Nucleus accumbens (tissue), 56 donors: ENCODE measurements at places on chromosomes 2 and 18.

DNA sequence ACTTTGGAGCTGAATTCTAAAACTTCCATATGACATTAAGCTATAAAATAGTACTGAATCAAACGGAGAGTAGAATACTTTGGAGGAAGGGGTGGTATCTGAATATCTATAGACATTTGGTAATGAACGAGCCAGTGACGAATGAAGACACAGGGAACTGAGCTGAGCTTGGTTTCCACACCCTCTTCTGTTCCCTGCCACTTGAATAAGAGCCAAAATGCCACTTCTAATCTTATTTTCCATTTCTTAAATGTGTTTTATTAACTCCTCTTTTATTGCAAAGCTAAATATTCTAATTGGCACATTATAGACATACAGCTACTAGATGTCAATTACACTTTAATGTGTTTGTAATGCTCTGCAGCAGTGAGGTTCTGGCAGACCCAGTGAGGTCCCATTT lies 76.1 kb downstream of the AFF3 start:
- no peak for DNase-seq

DNA sequence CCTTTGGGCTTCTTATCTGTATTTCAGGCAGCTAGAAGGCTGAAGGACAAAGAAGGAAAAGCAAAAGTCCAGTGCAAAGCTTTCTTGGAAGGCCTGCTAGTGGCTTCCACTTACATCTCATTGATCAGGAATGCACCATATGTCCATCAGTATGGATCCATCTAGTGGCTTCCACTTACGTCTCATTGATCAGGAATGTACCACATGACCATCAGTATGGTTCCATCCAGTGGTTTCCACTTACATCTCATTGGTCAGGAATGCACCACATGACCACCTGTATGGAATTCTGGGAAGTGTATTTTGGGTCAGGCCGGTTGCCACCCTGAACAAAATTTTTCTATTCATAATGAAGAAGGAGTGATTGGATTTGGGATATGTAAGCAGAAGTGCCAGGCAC lies 70.6 kb downstream of the LYPD6 start:
- no peak for DNase-seq

DNA sequence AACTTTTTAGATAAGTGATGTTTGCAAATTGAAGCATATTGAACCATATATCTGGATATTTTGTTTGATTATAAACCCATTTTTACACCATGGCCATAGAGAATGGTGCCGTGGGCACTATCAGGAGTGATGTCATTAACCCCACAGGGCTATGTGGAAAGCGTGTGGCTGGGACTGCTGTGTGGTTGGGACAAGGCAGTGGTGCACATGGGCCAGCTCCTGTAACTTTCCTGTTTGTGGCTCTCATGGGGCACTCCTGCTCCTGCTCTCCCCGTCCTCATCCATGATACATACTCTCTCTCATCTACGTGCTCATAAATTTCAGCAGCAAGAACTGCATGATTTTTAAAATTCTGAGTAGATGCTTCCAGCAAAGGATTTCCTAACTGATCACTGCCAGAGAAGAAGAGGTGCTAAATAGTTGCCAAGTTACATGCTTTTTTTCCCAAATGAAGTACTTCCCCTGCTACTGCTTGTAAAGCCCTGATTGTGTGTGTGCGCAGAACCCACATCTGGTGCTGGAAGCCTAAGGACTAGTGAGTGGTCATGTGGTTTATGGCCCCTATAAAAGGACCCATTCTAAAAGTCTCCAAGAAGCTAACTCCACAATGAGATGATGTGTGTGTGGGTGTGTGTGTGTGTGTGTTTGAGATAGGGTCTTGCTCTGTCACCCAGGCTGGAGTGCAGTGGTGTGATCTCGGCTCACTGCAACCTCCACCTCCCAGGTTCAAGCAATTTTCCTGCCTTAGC lies 240.8 kb downstream of the NEDD4L start:
- DNase-seq = no peak

DNA sequence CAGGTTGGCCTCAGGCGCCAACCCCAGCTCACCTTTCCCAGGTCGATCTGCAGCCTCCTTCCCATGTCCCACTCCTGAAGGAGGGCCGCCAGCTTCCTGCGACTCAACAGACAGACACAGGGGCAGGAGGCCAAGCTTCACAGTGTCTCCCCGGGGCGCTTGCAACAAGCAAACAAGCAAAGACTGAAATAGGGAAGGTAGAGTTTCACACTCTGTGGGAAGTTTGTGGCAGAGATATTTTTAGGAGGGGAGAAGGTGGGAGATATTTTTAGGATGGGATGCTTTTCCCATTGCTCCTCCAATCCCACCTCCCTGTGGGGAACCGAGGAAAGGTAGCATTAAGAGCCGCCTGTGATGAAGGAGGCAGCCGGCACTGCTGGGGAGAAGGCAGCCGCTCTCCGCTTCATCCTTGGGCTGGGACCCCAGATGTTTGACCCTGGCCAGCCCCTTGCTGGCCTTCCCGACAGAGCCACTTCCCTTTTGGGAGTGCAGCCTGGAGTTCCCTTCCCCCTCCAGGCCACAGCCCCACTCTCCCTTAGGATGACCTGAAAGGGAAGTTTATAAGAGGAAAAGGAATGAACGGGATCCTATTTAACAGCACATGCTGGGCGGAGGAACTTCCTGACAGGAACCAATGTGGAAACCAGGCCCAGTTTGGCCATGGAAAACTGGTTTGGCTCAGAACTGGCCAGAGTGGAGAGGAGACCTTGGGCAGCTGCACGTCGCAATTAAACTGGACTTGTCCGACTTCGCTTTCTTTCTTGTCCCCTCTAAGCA lies 142.2 kb upstream of the SMAD2 start:
- DNase-seq = no peak

GRCh38 chr2:156046900-156047299 lies 285.6 kb downstream of the NR4A2 start:
- DNase-seq = no peak

DNA sequence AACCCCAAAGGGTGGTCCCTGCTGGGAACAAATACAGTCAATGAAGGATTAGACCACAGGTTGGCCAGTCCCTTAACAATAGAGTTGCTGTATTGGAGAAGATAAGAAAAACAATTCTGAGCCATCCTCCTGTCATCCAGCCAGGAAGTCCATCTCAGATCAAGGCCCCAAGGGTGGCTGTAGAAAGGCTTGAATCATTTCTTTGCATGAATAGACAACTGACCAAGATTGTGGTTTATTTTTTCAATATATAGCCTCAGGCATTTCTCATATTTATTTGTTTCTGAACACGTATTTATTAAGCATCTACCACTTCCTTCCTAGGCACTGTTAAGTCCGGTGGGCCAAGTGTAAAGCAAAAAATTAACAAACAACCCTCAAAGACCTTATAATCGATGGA lies 274.4 kb upstream of the SLC14A2 start:
- no peak for DNase-seq

DNA sequence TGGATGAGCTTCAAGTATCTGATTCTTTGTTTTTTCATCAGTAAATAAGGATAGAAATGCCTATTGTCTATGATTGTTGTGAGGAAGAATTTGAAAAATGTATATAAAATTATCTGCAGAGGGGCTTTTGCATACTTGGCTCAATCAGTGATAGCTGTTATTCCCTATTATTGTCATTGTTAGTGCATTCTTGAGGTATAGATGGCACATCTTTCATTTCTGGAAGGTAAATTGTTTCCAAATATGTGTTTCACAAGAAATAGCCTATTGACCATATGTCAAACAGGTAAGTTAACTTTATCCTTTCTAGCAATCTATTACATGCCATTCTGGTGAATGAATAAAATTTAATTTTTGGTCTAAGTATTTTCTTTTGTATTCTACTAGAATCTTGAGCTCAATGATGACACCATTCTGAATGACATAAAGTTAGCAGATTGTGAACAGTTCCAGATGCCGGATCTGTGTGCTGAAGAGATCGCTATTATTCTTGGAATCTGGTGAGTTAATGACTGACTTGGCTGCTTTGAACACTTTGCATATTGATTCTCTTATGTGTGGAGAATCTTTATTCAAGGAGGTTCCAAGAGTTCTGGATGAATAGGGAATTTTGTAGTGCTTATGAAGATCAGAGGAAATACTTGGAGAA lies 44.2 kb downstream of the TTC27 start:
- no peak for DNase-seq

GRCh38 chr2:39704540-39704939 lies 38.8 kb downstream of the TMEM178A start:
- no peak for DNase-seq
